OCI-M1 (cell line): ENCODE measurements at places on chromosomes 7 and 10.
A peak's percentile ranks its signal among the peaks of the same experiment; 100 is the strongest.

DNA sequence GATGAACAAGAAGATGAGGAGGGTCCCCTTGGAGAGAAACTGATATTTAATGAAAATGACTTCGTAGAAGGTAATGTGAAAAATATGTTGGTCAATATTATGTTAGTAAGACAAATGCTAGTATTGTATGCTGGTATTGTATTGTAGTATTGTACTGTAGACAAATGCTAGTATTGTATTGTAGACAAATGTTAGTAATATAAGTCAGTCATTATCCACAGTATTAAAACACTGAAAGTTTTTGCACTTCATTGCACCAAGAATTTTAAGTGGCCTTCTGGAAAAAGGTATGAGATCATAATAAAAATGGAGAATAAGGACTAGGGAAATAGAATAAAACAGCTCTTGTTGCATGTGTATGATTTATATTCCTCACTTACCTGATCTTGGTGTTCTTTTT, 17.5 kb downstream of the CSGALNACT2 start:
- DNase-seq, result no peak

DNA sequence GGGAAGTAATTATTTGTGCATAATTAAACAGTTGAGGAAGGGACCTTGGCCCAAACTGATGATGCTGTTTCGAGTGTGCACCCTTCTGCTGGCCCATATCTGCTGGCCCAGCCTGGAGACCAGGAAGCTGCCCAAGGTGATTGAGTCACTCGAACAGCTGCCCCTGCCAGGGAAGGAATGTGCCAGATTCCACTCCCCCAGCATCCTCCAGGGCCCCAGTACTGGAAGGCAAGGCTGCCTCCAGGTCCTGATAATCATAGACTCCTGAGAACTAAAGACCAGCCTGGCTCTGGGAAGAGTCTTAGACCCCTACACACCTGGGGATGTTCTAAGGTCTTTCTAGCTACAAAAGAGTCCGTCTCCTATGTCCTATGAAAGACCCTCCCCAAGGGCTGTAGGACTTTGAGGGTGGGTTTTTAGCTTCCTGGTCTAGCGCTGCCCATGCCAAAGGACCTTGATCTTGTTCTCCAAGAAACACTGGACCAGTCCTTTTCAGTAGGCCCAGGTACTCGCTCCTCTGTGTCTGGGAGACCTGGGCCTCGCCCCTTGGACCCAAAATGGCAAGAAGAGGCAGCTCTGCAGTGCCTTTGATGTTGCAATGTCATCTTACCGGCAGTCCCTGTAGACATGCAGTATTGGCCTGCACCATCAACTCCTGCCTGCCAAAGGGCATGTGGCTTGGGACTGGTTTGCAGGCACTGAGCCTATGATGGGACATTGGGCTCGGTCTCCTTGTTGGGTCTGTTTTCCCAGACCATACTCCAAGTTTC, 103.2 kb upstream of the GPR26 start:
- no peak for DNase-seq

DNA sequence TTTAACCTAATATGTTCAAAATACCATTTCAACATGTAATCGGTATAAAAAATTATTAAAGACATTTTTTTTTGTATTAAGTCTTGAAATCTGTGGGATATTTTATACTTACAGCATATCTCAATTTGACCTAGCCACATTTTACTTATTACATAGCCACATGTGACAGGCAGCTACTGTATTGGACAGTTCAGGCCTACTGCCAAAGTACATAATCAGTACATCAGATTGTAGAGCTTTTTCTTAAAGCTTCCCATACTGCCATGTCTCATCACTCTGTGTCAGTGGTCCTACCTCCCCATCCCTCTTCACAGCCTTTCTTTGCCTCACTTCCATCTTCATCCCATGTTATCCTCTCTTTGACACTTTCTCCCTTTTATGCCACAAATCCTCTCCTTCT, 43.0 kb downstream of the LOXL4 start:
- peak; percentile 15 for DNase-seq

GRCh38 chr7:801940-802381, 30.3 kb upstream of the SUN1 start:
- no peak for DNase-seq

DNA sequence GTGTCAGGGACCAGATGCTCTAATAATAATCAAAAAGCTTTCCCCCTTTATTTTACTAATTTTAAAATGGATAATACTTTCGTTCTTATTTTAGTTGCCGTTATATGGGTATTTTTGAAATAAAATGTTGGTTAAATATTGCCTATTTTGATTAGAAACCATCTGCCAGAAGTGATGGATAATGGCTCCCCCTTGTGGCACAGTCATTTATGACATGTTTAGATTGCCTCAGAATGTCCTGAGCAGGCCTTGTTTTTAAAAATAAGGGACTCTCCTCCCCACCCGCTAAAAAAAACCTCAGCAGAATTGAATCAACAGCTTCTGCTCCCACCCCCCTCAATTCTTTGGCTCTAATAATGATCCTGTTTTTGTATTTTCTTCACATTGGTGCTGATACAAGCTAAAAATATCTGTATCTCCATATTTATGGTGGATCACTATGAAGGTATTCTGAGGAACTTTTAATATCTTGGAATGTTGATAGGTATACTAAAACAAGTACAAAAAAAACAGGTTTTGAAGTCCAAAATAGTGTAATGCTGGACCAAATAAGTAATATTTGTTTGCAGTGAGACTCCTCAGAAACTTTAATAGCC, 38.8 kb downstream of the TMEM60 start:
- peak; percentile 96 for DNase-seq

GRCh38 chr10:36187380-36188079, 545.4 kb upstream of the FZD8 start:
- DNase-seq, result no peak

DNA sequence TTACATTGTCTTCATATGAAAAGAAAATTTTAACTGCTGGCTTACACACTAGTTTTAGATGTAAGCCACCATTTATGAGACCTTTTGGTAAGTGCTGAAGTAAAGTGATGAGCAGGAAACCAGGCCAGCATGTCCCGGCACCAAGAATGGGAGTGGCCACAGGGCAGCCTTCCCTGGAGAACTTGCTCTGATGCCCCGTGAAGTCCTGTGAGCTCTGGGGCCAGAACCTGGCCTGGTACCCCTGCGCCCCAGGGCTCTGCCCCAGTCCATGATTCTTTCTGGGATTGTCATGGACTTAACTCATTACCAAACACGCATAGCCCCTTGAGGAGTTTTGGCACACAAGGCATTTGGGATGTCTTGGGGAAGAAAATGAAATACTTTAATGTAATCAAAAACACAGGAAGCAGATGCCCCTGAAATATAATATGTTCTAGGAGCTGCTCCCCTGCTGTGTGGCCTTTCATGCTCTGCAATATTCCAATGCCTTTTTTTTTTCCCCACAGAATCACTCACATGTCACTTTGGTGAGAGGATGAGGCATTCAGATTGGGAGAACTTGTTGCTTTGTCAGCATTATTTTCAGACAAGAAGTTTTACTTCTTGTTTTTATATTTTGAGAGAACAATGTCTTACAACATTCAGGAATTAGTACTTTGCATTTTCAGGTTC, 53.1 kb upstream of the CXCL12 start:
- no peak for DNase-seq

DNA sequence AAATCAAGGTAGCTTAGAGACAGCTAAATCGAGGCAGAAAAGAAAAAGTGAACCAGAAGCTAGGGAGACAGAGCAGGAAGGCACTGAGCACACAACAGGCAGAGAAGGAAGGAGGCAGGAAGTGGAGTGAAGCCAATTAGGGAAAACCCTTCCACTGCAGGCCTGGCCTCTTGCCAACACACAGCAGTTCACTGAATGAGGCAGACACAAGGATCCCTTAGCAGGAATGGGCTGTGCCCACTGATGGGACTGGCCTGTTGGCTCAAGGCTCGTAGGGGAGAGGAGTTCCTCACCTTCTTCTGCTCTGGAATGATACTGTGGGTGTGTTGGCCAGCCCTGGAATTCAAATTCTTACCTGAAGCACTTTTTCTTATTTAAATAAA, 220.3 kb upstream of the STK17A start:
- no peak for DNase-seq

DNA sequence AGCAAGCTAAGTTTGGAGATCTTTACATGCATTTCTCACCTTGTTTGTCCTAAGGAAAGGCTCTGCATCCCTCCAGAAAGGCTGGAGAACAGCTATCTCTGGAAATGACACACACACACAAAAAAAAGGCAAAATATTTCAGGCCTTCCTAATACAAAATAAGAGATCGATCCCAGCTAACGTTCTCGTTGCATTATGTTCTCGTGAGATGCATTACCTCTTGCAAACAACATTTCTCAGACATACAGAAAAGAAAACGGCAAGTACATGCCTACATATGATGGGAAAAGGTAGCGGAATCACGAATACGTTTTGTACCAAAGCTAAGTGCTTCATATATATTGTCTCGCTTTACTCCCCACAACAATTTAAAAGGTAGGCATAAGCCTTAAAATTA, 488 bp downstream of the MTERF1 start:
- DNase-seq, result no peak

DNA sequence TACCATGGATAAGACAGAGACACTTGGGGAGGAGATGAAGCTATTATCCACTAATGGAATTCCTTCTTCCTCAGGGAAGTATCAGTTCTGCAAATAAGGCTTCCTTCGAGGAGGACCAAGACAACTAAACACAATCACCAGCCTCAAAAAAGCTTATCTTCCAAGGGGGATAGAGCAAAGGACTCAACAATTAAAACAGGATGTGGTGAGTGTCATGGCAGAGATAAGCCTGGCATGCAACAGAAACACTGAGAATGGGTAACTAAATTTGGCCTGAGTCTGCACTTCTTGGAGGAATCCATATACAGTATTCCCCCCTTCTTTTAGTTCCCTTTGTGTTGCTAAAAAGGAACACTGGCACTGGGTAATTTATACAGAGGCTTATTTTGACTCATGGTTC, 1285.2 kb downstream of the GATA3 start:
- DNase-seq, result peak; percentile 74

DNA sequence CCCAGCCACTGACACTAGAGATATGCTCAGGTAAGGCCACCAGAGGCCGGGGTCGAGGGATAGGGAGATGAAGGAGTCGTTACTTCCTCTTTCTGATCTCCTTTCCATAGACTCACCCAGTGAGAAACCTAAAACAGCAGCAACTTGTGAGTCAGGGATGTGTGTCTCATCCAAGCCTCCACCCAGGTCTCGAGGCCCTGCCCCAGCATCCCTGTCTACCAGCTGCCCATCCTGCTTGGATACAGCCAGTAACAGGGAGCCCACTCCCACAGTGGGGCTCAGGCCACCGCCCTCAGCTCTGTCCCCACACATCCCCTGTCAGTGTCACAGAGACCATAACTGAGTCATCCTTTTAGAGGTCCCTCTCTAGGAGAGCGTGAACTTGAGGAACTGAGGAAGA, 49.6 kb upstream of the CHST15 start:
- peak; percentile 6 for DNase-seq

GRCh38 chr7:79523436-79523835, 70.0 kb upstream of the MAGI2 start:
- DNase-seq, result no peak

GRCh38 chr10:100448951-100449350, 13.9 kb upstream of the WNT8B start:
- no peak for DNase-seq
